ENCODE measurements at places on chromosomes 7 and 10.

DNA sequence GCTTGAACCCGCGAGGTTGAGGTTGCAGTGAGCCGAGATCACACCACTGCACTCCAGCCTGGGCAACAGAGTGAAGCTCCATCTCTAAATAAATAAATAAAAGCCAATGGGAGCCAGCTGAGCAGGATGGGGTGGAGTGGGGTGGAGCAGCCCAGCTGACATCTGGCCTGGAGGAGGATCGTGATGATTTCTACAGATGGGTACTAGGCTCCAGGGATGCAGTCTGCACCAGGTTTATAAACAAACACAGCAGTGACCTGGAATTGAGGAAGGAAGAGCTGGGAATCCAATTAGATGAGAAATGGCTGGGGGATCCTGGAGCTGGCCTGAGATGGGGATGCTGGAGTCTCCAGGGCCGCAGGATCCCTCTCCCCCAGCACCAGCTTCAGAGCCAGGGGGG, 7.3 kb upstream of the GRIFIN start:
- no peak overlapping the region for H3K27ac ChIP-seq
- H3K4me3 ChIP-seq = no peak overlapping the region
- no peaks in the 10 kb centered on the region for H3K36me3 ChIP-seq
- no peaks in the 10 kb centered on the region for H3K4me1 ChIP-seq
- DNase-seq = no peak
- no peaks in the 10 kb centered on the region for H3K27me3 ChIP-seq

DNA sequence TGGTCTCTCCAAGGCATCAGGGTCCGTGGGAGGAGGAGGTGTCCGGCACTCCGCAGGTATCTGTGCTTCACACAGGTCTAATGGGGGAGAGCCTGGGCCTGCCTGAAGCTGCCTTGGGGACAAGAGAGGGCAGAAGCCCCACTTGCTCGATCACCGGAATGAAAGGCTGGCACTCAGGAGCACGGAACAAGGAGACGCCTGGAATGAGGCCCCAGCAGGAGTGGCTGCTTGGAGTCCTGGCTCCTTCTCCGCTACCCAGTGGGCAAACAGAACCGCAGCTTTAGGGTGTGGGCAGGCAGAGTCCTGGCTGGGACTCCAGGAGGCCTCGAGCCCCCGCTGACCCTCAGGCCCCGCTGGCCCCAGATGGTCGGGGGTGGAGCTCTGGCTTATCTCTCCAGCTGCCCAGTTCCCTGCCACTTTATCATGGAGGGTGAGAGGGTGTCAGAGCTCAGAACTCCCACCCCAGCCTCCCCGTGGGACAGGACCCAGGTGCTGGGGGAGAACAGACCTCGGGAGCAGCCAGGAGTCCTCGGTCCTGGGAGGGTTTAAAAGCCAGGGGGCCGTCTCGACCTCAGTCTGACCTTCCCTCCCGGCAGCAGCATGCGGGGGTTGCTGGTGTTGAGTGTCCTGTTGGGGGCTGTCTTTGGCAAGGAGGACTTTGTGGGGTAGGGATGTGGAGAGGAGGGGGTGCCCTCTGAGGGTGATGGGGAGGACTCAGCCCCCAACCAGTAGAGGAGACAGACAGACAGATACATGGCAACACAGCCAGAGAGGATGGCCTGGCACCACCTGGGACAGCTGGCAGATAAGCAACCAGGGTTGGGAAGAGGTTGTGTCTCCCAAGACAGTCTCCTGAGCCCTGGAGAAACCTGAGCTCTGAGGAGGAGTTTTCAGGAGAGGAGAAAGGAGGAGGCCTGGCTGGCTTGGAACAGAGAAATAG, at the start of gene CPA1:
Gene CPA1, plus strand, starts transcription at position 574 of the 940 bp plus-strand sequence. Its CDS starts 27 bp downstream, at position 601.
- no peaks in the 10 kb centered on the region for H3K36me3 ChIP-seq
- DNase-seq = no peak
- no peaks in the 10 kb centered on the region for H3K27me3 ChIP-seq
- no peaks in the 10 kb centered on the region for H3K4me1 ChIP-seq
- H3K27ac ChIP-seq = no peak within 1 kb of the TSS

GRCh38 chr7:15916681-15917380, 230.3 kb upstream of the MEOX2 start:
- no peaks in the 10 kb centered on the region for H3K36me3 ChIP-seq
- H3K27me3 ChIP-seq = no peaks in the 10 kb centered on the region
- DNase-seq = no peak
- H3K4me1 ChIP-seq = no peaks in the 10 kb centered on the region

- H3K4me3 ChIP-seq = no peak overlapping the region
- H3K4me1 ChIP-seq = peaks cover 6% of the 10 kb centered on the region
- DNase-seq = no peak
- H3K36me3 ChIP-seq = peaks cover 3% of the 10 kb centered on the region
Measured at GRCh38 chr7:137590071-137590755, 246.7 kb upstream of the PTN start.

DNA sequence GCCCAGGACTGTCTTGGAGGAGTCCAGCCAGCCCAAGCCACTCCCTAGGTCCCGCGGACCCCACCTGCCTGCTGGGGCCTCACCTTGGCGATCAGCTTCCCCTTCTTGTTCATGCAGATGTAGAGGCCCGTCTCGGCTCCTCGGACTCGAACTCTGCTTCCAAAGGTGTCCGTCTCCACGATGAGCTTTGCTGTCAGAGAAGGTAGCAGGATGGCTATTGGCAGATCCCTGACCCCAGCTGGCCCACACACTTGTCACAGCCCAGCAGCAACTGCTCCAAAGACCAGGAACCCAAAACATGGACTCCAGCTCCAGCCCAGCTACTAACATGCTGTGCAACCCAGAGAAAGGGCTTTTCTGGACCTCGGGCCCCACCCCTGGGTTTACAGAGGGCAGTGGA, 4.5 kb downstream of the FGF8 start:
- no peak overlapping the region for H3K4me3 ChIP-seq
- no peaks in the 10 kb centered on the region for H3K4me1 ChIP-seq
- no peak for DNase-seq
- no peaks in the 10 kb centered on the region for H3K27me3 ChIP-seq
- H3K27ac ChIP-seq = no peak overlapping the region

DNA sequence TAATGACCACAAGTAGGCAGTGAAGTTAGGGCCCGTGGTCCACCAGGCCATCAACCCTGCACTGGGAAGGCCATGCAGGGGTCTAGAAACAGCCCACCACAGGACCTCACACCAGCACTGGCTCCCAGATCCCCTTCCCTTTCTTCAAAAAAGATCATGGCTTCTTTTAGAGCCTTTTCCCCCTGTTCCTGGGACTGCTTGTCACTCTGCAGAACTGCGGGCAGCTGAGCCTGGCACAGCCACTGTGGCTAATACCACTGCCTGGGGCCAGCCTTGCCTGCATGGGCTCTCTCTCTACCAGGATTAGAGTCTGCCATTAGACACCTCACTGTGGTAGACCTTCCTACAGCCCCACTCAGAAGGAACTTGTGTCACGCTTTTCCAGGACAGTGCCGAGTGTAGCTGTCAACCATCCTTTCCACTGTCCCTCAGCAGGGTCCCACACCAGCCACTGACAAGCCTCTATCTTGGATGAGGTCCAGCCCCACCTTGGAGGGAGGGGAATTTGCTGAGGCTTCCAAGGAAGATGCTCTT, 19.0 kb upstream of the C10orf90 start:
- no peak for DNase-seq
- no peak overlapping the region for H3K27ac ChIP-seq
- H3K36me3 ChIP-seq = no peaks in the 10 kb centered on the region
- H3K4me3 ChIP-seq = no peak overlapping the region
- no peaks in the 10 kb centered on the region for H3K4me1 ChIP-seq

- no peaks in the 10 kb centered on the region for H3K4me1 ChIP-seq
- DNase-seq = no peak
- no peaks in the 10 kb centered on the region for H3K27me3 ChIP-seq
- no peak overlapping the region for H3K4me3 ChIP-seq
- no peak overlapping the region for H3K27ac ChIP-seq
Measured at GRCh38 chr7:89027781-89028180, 232.2 kb upstream of the TEX47 start.

DNA sequence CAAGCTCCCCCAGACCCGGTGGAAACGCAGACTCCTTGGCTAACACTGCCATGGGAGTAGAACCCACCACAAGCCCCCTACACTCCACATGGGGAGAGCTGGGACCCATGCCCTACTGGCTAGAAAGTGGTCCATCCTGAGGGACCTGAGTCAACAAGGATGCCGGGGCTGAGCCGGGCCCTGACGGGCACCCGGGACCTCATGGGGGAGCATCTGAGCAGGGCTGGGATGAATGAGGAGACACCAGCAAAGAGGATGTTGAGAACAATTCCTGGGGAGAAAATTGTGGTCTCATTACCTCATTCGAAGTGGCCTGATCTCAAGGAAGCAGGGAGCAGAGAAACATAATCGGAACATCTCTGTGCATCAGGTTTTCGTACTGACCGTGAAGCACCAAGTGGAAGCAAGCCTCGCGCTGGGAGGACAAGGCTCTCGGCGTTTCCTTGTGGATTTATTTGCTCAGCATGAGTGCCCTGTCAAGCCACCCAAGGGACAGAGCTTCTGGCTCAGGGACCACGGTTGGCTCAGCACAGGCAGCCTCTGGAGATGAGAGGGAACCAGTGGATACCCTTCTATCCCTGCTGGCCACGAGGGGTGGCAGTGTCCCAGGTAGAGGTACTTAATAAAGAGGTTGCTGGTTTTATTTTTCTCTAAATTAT, 132.2 kb upstream of the FAM20C start:
- H3K4me3 ChIP-seq = no peak overlapping the region
- peak; percentile 69 for DNase-seq
- H3K4me1 ChIP-seq = no peaks in the 10 kb centered on the region
- H3K27ac ChIP-seq = no peak overlapping the region
- H3K27me3 ChIP-seq = no peaks in the 10 kb centered on the region
- H3K36me3 ChIP-seq = no peaks in the 10 kb centered on the region

DNA sequence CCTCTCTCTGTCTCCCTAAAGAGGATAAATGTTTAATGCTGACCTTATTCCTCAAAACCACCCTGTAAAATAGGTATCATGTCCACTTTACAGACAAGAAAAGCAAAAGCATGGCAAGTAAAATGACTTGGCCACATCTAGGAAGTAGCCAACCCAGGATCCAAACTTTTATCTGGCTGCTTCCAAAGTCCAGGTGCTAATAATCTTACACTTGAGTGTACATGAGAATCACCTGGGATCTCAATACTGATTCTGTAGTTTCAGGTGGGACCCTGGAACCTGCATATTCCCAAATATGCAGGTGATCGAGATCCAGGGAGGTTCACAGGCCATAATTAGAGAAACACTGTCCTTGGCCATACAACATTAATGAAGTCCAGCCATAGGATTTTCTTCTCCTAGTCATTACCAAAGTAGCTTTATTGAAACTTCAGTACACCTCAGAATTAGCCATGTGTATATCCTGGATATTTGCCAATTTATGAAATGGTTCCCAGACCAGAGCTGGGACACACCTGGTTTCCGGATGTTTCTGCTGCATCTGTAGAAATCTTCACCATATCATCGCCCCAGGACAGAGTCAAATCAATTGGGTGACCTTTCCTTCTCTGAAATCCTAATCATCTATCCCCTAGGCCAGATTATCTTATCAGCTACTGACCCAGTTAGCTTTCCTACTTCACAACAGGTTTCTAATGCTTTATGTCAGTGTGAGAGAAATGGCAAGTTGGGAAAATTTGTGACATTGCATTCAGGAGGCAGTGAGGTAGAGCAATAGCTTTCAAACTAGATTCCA, 119.1 kb upstream of the KMT2E start:
- H3K4me1 ChIP-seq = no peaks in the 10 kb centered on the region
- DNase-seq = no peak
- no peak overlapping the region for H3K27ac ChIP-seq
- H3K36me3 ChIP-seq = no peaks in the 10 kb centered on the region
- H3K27me3 ChIP-seq = no peaks in the 10 kb centered on the region
- no peak overlapping the region for H3K4me3 ChIP-seq
